ENCODE measurements at places on chromosomes 4 and X. TPM values are rescaled to one million over a fixed set of nuclear protein-coding genes. Genes with fewer than 3 reads are reported as not detected.

KCNIP4 gene
- total RNA-seq: not detected

DNA sequence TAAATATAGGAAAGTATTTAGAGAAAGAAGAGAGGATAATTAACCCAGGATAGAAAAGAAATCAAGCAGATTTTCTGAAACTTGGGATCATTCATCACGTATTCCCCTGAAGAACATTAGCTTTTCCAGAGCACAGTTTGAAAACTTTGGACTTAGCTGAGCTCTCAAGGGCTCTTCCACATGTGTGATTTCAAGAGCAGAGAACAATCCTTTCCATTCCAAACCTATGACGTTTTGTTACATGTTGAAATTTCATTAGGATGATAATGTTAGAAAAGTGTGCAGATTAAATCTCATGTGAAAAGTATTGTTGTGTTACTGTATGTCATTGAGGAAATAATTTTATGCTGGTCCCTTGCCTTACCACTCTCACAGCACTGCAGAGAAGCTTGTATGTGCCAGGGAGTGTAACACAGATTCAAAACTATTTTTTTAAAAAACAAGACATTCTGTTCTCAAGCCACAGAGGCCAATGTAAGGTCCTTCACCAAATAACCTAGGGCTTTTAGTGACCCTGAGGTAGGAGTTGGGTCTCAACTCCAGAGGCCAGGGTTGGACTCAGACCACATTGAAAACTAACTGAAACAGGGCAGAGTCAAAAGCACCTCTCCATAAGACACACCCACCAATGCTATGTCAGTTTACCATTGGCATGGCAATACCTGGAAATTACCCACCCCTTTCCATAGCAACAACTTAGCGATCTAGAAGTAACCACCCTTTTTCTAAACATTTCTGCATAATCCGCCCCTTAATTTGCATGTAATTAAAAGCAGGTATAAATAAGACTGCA is 141.3 kb downstream of the ANXA5 start:
- peaks cover 11% of the 10 kb centered on the region for H3K27me3 ChIP-seq
- DNase-seq: no peak
- H3K36me3 ChIP-seq: no peaks in the 10 kb centered on the region
- no peak overlapping the region for H3K27ac ChIP-seq
- H3K4me1 ChIP-seq: no peaks in the 10 kb centered on the region

TMEM271 gene
- total RNA-seq: not detected

CXorf58 gene
- not detected for total RNA-seq

TAF7L gene
- not detected for total RNA-seq

GRCh38 chrX:57822818-57823217 is 87.4 kb downstream of the ZXDA start:
- no peaks in the 10 kb centered on the region for H3K36me3 ChIP-seq
- DNase-seq: no peak
- peaks cover 35% of the 10 kb centered on the region for H3K27me3 ChIP-seq
- H3K27ac ChIP-seq: no peak overlapping the region
- H3K4me1 ChIP-seq: peaks cover 6% of the 10 kb centered on the region

TLR1 gene
- 3.2 TPM for total RNA-seq

GRCh38 chr4:185192059-185192458 is 11.7 kb downstream of the CFAP97 start:
- DNase-seq: no peak
- no peaks in the 10 kb centered on the region for H3K27me3 ChIP-seq
- H3K4me1 ChIP-seq: peaks cover 42% of the 10 kb centered on the region
- peak overlapping the region; percentile 15 for H3K4me3 ChIP-seq

DNA sequence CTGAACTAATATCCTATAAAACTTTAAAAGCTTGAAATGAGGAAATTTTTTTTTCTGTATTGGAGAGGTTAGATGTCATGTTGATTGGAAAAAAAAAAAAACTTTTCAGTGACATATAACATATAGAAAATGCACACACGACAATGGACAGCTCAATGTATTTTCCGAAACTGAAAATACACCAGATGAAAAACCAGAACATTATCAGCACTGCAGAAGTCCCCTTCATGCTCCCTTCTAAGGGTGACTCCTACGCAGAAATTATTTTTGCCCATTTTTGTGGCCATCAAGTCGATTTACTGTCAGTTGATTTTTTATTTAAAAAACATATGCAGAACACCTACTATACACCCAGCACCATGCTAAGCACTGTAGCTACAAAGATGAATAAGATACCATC is 148.3 kb downstream of the APBB2 start:
- no peak overlapping the region for H3K4me3 ChIP-seq
- no peaks in the 10 kb centered on the region for H3K4me1 ChIP-seq
- DNase-seq: no peak
- H3K27ac ChIP-seq: no peak overlapping the region
- H3K36me3 ChIP-seq: no peaks in the 10 kb centered on the region

NR0B1 gene
- total RNA-seq: not detected

TCEANC gene
- 4.6 TPM for total RNA-seq

Measured in activated T-cell treated with anti-CD3 and anti-CD28 coated beads, Interleukin-2, amount 50 U/mL, for 72 hours (primary cell).